Peyer's patch (tissue), 4 donors: ENCODE measurements at places on chromosomes 16 and 17.

- DNase-seq: no peak
These were observed 53.1 kb upstream of the ABCC11 start for GRCh38 chr16:48300391-48300856.

- DNase-seq: peak; percentile 50
These were observed 709 bp upstream of the MRPL28 start for GRCh38 chr16:370979-371514.

DNA sequence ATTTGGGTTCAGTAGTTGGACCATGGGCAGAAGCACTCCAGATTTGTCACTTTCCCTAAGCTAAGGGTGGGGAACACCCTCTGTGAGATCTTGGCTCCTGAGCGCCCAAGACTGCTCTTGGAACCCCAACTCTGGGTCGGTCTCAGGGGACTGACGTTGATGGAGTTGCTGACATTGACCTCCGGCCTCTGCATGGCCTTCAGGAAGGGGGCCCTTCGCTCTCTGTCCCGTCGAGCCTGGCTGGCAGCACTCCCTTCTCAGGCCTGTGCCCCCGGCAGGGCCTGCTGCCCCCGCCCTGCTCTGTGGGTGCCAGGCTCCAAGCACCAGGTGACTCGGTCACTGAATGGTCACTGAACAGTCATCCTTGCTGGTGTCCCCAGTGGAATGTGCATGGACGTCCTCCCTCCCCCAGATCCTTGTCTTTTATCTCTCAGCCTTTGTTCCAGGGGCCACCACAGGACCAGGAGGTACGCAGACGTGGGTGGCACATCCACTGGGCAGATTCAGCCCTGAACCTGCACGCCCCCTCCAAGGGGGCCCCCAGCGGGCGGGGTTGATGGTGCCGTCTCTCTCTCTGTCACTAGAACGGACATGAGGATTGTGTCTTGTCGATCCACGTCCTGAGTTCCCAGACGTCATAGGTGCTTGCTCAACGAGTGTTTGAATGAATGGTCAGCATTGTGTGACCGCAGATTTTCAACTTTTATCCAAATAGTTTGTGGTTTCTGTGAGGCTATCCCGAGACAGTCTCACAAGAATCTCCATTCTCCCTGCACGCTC lies 314.5 kb downstream of the SEC14L1 start:
- no peak for DNase-seq

DNA sequence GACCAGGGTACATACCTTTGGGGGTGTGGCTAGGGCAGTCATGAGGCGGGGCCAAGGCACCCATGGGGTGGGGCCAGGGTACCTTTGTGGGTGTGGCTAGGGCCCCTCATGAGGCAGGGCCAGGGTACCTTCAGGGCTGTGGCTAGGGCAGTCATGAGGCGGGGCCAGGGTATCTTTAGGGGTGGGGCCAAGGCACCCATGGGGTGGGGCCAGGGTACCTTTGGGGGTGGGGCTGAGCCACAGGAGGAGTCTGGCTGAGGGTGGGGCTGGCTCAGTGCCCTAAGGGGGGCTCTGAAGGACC lies 3.5 kb downstream of the GNG13 start:
- no peak for DNase-seq

GRCh38 chr16:85755929-85756768 lies 5.3 kb upstream of the C16orf74 start:
- DNase-seq: peak; percentile 68

GRCh38 chr16:66551788-66552285 lies 539 bp upstream of the CKLF start:
- no peak for DNase-seq

- no peak for DNase-seq
These were observed 120.5 kb downstream of the ZFHX3 start for GRCh38 chr16:72927199-72928089.

DNA sequence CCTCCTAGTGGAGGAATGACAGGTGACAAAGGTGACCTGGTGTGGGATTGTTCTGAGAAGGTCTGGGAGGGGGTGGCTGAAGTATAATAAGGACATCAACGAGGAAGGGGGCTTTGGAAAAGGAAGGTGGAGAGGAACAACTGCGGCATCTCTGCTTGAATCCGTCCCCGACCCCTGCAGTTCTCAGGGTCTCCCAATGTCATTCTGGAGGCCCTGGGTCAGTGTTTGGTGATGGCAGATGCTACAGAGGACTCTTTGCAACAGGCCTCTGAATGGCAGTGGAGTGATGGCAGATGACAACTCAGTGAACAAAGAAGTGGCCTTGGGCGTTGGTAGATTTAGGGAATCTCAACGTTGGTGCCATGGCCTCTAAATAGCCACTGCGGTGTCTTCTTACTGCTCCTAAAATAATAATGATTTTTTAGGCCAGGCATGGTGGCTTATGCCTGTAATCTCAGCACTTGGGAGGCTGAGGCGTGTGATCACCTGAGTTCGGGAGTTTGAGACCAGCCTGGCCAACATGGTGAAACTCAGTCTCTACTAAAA lies 1.3 kb downstream of the ENGASE start:
- no peak for DNase-seq

DNA sequence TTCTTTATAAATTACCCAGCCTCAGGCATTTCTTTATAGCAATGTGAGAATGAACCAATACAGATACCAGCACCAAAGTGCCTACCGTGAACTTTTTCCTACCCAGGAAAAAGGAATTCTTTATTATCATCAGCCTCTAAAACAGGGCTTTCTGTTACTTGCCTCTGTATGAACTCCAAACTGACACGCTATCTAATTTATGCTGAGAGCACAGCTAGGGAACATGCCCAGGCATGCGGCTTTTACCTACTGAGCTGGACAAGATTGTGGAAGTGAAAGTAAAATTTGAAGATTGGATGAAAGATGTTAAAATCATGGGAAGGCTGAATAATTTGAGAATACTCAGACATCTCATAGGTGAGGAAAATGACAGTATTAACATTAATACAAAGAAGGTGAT lies 24.4 kb upstream of the ADCY9 start:
- no peak for DNase-seq

- no peak for DNase-seq
These were observed 245.9 kb upstream of the HSBP1 start for GRCh38 chr16:83561876-83562275.

- DNase-seq: no peak
These were observed 3.8 kb downstream of the TBC1D16 start for GRCh38 chr17:80031691-80032430.

GRCh38 chr16:50473356-50473945 lies 74.7 kb upstream of the NKD1 start:
- DNase-seq: no peak

DNA sequence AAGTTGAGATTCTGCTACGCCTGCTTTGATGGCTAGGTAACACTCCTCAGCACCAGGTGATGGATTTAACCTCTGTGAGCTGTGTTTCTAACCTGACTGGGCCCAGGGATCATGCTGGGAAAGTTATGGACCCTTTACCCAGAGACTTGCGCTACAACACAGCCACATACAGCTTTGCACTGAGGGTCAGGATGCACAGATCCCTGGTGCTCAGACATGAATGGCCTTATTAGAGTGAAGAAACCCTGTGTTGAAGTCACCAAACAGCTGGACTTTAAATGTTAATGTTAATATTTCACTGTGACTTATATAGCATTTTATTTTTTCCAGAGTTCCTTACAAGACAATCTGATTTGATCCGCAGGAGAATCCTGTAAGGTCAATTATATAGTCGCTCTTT lies 114.3 kb downstream of the MSI2 start:
- DNase-seq: no peak

GRCh38 chr17:38797828-38798227 lies 1.5 kb downstream of the PIP4K2B start:
- DNase-seq: no peak

GRCh38 chr17:33091271-33091670 lies 99.6 kb downstream of the SPACA3 start:
- DNase-seq: no peak

DNA sequence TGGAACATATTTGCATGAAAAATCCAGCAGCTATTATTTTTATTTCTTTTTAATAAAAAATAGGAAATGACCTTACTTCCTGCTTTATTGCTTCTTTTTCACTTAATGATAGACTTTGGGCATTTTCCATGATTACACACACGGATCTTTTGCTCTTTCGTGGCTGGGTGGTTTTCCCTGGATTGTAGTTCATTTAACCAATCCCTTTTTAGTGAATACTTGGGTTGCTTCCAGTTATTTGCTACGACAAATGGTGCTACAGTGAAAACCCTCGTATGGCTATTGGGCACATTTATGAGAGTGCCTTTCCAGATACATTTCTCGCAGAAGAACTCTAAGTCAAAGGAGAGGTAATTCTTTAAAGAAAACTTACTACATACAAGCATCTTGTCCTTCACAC lies 38.6 kb downstream of the FOXL1 start:
- DNase-seq: no peak

DNA sequence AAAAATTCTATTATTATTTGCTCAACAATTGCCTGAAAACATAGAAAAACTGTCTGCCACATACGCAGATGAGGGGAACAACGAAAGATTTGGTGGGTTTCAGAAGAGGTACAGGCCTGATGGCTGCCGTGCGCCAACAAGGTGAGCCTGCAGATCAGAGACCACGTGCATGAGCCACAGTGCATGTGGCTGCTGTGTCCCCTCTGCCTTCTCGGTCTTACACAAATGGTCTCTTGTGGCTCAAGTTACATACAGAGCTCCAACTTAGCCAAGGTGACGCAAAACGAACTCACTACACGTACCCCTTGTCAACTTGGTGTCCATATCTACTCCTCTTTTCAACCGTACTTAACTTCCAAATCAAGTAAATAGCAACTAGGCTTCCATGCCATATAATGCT lies 82.3 kb downstream of the ADCY9 start:
- no peak for DNase-seq

- no peak for DNase-seq
These were observed 155.9 kb upstream of the IRX5 start for GRCh38 chr16:54774768-54775167.

GRCh38 chr16:4051591-4051990 lies 64.7 kb downstream of the ADCY9 start:
- no peak for DNase-seq

- no peak for DNase-seq
These were observed 218.5 kb upstream of the CIBAR2 start for GRCh38 chr16:85330694-85331188.
